ENCODE measurements at places on chromosomes 12 and 14.

GRCh38 chr12:43338848-43339526 lies 213.0 kb downstream of the ADAMTS20 start:
- no peak for DNase-seq

- DNase-seq = no peak
These were observed 159.2 kb downstream of the DICER1 start for GRCh38 chr14:94998110-94998509.

GRCh38 chr12:112904571-112904970 lies 2.2 kb upstream of the OAS1 start:
- no peak for DNase-seq

GRCh38 chr14:25001156-25001555 lies 48.8 kb downstream of the STXBP6 start:
- no peak for DNase-seq

- DNase-seq = no peak
These were observed 1096.0 kb upstream of the FLRT2 start for GRCh38 chr14:84433961-84434360.
